NCI-H187 treated with DMSO at 0.1 percent for 48 hours (cell line): ENCODE measurements at places on chromosomes 16 and 17.

DNA sequence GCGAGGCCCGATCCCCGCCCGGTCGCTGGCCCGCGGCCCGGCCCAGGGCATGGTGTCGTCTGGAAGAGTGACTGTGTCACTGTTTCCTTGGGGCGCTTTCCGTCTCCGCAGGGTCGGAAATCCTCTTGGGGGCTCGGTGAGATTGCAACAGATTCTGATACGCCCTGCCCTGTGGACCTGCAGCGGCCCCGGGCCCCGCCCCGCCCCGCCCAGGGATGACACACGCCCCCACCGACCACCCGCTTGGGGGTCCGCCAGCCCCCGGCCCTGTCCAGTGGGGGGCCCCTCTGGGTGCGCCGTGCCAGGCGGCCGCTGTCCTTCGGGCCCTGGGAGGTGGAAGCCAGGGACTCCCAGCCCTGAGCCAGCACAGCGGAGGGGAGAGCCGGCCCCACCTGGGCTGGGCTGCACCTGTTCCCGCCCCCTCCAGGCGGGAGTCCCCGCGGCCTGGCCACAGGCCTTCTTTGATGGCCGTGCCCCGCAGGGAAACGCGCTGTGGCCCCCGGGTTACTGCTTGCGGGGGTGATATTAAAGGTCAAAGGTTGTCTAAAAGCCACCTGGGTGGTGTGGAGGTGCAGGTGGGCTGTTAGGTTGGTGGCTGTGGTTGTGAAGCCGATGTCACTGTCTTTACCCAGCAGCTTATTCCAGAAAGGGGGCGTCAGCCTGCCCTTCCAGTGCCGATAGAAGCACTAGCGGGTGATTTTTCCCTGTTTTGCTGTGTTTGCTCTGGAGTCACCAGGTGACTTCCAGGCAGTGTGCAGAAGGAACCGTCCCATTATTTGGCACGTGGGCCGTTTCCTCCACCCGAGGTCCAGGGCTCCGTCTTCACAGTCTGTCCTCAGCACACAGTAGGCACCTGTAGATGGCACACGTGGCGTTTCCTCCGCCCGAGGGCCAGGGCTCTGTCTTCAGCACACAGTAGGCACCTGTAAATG, 752 bp downstream of the TBC1D24 start:
- no peak for DNase-seq

- peak; percentile 23 for DNase-seq
Observed at GRCh38 chr17:7988750-7989178, 13.7 kb upstream of the GUCY2D start.

- DNase-seq = no peak
Observed at GRCh38 chr17:14772776-14773175, 471.9 kb downstream of the HS3ST3B1 start.

- DNase-seq = no peak
Observed at GRCh38 chr16:14658063-14658462, 25.3 kb downstream of the BFAR start.

- peak; percentile 23 for DNase-seq
Observed at GRCh38 chr17:42322382-42323267, 34.3 kb downstream of the STAT5A start.

DNA sequence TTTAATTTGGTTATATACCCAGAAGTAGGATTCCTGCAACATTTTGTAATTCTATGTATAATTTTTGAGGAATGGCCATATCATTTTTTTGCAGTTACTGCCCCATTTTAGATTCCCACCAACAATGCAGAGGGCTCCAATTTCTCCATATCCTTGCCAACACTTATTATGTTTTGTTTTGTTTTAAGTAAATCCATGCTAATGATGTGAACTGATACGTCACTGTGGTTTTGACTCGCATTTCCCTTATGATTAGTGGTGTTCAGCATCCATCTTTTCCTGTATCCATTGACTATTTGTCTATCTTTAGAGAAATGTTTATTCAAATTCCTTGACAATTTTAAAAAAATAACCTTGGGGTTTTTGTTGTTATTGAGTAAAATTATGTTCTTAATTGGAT, 826.4 kb downstream of the CDH11 start:
- DNase-seq = no peak

GRCh38 chr17:43372273-43372911, 26.4 kb upstream of the ARL4D start:
- DNase-seq = no peak

DNA sequence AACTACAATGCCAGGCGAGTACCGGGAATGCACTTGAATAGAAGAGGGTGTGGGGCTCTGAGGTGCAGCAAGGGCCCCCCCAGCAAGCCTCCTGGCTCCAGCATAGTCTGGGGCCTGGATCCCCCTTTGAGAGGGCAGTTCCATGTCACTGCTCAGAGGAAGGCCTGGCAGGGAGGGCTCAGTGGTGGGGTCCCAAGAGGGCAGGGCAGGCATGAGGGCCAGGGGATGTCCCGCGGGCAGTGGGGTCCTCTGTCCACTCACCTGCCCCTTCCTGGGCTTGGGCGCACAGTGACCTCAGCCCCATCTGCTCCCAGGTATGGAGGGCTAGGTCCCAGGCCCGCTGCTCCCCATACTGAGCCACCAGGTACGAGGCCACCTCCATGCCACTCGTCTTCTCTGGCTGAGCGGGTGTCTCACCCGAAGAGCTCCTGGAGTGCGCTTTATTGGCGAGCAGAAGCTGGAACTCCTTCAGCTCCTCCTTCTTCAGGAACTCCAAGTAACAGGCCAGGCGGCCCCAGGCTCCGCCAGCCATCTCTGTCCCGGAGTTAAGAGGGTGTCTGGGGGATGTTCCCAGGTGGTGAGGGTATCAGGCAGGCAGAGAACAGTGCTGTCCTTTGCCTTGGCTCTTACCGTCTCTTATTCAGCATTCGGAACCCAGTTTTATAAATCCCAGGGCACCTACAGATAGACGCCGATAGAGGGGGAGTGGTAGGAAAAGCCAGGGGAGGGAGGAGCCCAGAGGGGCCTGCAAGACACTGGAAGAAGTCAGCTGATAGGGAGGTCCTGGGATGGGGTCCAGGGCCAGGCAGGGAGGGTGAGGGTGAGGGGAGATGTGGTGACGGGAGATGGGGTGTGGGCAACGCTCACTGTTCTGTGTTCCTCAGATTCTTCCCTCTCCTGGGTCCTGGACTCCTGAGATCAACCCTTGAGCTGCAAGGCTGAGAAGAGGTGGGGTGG, 605 bp downstream of the NLRP1 start:
- no peak for DNase-seq

DNA sequence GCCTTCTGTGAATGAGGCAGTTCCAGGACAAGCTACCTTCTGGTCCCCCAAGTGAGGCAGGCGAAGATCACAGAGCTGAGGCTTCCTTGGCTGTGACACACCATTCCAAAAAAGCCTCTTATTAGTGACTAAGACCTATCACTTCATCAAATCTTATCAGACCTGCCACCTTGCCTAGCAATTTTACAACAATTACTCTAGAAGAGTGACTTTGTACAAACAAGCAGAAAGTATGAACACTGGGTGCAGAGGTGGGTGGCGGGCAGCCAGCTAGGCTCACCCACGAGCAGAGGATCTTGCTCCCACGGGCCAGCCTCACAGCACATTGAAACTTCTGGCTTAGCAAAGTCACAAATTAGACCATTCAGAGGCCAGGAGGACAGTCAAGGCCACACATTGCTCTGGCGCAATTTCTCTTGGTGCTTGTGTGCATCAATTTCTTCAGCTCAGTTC, 2.2 kb upstream of the ICAM2 start:
- DNase-seq = no peak

DNA sequence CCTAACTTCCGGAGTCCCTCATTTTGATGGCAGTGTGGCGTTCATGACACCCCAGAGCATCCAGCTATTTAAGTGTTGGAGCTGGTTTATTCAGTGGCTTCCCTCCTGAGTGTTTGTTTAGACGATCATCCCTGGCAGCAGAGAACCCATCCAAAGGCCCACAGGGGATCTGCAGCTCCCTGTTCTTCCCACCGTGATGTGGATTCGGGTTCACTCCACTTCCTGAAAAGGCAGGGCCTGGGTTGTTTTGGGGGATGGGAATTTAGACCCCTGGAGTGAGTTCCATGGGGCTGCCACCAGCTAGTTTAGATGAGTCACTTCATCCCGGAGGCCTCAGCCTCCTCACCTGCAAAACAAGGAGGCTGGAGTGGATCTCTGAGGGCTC, 2.3 kb downstream of the KSR1 start:
- no peak for DNase-seq

GRCh38 chr16:73068541-73069401, 20.8 kb upstream of the ZFHX3 start:
- no peak for DNase-seq

- DNase-seq = no peak
Observed at GRCh38 chr16:81545470-81546250, 101.1 kb downstream of the CMIP start.

GRCh38 chr17:6775871-6776405, at the start of gene FBXO39:
Gene FBXO39 (plus strand): TSS chr17:6776215. CDS start chr17:6779869, 3,654 bp downstream.
- no peak for DNase-seq

- no peak for DNase-seq
Observed at GRCh38 chr16:13291591-13292333, 390.4 kb downstream of the SHISA9 start.
